ENCODE measurements at places on chromosomes 6 and 20. TPM values are rescaled to one million over a fixed set of nuclear protein-coding genes. Genes with fewer than 3 reads are reported as not detected.

Gene SRSF3
- 239 TPM for total RNA-seq

Gene KHDC1L
- not detected for total RNA-seq

Gene SOX18
- 6.7 TPM for total RNA-seq

Gene CCN6
- total RNA-seq: not detected

Gene ANKRD66
- total RNA-seq: not detected

Gene BANF2
- not detected for total RNA-seq

GRCh38 chr6:122790423-122791309, 1.6 kb downstream of the SMPDL3A start:
- DNase-seq: no peak

- DNase-seq: no peak
Measured at GRCh38 chr6:33934731-33935270, 131.0 kb upstream of the MLN start.

DNA sequence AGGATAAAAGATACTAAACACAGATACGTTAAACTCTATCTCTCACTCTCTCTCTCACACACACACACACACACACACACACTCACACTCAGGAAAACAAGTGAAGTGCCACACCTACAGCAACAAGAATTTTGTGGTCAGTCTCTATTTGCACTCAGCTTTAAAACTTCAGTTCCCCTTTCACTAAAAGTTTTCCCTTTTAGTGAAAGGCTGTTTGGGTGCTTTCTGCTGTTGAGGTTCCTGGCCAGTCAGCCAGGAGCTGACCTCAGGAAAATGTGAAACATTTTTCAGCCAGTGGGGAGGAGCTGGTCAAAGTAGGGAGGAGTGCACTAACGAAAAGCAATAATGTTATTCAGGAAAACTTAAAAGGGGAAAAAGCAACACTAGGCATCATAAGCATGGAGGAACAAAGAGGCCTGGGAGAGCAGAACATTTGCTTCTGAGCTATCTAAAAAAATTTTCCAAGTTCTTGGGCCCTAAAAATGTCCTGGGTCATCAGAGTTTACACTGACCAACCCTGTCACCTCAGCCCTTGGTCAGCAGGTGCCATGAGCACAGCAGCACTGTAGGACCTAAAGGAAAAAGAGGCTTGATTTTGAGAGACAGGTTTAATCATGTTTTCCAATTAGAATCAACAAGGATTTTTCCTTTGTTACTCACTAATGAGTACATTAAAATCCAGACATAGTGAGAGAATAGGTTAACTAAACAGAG, 30.7 kb upstream of the NT5E start:
- no peak for DNase-seq

DNA sequence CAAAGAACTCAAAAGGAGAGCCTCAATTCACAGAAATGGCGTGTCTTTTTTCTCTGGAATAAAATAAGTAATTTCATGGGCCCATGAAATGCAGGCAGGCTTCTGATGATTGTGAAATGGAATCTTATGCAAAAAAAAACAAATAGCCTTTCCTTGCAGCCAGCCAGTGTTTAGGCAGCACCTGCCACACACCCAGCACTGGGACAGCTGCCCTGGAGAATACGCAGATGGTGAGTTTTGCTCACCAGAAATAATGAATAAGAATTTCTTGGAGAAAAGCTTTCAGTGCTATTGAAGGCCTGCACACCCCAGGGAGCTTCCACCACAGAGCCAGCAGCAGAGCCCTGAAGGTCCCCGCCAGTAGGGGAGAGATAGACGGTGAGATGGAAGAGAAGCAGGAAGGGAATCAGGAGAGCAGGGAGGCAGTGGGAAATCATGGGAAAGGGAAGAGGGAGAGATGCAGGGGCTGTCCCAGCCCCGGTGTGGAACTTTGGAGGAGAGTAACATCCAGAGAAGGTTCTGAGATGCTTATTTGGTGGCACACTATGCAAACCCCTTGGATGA, 54.9 kb downstream of the PXDC1 start:
- no peak for DNase-seq

DNA sequence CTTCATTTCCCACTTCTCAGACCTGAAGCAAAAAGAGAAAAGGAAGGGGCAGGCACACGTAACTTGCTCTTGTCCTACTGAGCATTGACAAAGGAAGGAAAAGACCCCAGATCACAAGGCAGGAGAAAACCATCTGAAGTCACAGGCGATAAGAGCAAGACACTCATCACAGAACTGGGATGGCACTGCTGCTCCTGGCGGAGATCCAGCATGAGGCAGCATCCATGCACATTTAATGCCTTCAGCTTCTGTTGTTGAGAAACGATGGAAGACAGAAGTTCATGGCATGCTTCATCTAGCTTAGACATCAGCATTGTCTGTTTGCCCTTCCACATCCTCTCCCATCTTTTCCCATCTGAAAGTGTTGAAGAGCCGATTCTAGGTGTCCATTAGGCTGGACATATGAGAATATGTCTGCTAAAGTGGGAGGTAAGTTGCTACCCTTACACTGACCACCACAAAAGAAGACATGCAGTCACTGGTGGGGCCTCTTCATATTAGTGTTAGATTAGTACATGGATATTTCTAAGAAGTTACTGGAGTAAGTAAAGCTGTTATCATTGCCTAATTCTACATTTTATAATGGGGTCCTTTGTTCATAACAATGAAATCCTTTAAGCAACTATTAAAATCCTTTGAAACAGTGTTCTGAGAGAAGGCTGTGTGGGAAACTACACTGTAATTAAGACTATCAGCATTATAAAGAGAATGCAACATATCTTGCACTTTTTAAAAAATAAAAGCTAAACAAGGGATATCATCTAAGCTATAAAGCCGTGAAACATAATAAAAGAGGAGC, 618.5 kb downstream of the C6orf118 start:
- no peak for DNase-seq

DNA sequence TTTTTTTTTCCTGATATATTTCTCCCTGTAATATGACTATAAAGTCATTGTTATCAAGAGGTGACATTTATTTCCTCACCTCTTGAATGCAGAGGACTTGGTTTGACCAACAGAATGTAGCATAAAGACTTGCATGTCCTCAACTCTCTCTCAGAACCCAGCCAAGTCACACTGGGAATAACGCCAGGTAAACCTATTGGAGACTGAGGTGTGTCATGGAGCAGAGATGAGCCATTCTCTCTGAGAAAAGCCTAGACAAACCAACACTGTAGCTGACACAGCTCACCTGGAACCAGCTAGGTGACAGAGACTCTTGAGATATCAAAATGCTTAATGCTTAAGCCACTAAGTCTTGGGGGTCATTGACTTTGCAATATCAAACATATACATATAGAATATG, 533.6 kb downstream of the HAO1 start:
- DNase-seq: no peak

GRCh38 chr6:16819752-16820151, 58.5 kb upstream of the ATXN1 start:
- DNase-seq: no peak

DNA sequence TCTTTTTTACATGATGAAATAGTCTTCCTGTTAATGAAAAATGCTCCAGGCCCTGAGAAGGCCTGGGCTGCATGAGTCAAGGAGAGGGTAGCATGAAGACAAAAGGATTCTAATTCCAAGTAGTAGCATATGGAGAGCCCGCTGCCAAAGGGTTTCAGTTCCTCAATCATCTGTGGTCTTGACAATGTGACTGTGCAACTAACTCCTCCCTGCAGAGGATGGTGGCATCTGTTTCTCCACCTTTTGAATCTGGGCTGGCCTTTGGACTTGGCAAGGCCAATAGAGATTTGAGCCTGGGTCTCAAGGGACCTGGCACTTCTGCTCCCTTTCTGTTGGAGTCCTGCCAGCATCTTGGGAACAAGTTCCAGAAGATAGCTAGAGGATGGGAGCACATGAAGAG, 35.1 kb upstream of the ANKEF1 start:
- DNase-seq: no peak

DNA sequence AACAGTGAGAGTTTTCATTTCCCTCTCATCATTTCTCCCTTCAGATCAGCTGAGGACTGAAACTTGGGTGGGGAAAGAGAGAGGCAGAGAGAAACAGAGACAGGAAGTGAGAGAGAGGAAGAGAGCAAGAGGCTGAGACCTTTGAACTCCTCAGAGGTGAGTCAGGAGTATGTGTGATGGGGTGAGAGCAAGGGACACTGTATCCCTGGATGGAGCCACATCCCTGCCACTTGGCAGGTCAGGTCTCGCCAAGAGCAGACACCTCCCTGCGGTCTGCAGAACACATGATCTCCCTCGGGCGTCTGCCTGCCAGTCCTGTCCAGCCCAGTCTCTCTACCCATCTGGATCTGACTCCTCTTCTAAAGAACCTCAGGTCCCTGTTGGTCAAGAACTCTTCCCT, 62.7 kb upstream of the SYNDIG1 start:
- no peak for DNase-seq

GRCh38 chr20:10643560-10643873, 30.3 kb downstream of the JAG1 start:
- DNase-seq: no peak

DNA sequence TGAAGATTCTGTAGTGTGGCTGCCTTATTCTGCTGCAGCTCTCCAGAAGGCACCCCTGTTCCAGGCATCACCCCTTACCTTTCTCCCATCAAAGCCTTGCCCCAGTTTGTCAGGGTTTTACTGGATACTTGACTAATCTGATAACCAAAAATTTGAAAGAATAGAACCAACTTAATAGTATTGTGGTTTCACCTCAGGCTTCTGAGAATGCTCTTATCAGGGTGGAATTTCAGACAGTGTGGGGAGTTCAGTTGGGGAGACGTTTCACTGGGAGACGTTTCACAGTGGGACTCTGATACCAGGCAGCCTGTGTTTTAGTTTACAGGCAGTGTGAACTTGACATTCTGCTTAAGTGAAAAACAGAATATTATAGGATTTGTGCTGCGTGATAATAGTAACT, 50.5 kb downstream of the SCAND1 start:
- no peak for DNase-seq

- no peak for DNase-seq
Measured at GRCh38 chr6:112190164-112190563, 64.2 kb downstream of the LAMA4 start.

All from uterus (tissue), 4 donors.